ENCODE measurements at places on chromosomes 5 and 9.

GRCh38 chr5:78063495-78063894 lies 231.0 kb downstream of the AP3B1 start:
- no peak for DNase-seq

DNA sequence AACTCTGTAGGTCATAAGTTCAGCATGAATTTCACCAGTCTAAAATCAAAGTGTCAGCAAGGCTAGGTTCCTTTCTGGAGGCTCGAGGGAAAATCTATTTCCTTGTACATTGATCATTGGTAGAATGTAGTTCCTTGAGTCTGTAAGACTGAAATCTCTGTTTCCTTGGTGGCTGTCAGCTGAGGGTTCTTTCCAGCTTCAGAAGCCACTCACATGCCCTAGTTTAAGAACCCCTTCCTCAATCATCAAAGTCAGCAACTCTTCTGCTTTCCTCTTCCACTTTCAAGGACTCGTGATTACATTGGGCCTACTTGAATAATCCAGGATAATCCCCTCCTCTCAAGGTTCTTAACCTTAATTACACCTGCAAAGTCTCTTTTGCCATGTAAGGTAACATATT lies 4.9 kb upstream of the SCAMP1 start:
- no peak for DNase-seq

DNA sequence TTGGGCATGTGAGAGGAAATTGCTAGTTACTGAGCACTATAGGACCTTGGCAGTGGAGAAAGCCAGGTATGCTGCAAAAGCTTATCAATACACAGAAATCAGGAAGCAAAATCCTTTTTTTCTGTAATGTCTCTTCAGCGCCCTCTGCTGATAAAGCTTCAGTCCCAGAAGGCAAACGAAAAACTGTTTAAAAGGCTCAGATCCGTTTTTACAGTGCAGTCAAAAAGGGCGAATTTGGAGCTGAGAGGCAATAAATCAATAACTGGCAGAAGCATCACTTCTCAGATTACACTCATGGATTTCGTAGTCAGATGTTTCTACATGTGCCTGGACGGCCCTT lies 1.1 kb upstream of the MAN2A1 start:
- DNase-seq, result no peak

GRCh38 chr9:32698706-32699277 lies 63.3 kb upstream of the TAF1L start:
- DNase-seq, result no peak

- DNase-seq, result no peak
These were observed 9.9 kb downstream of the DIRAS2 start for GRCh38 chr9:90632647-90633207.

DNA sequence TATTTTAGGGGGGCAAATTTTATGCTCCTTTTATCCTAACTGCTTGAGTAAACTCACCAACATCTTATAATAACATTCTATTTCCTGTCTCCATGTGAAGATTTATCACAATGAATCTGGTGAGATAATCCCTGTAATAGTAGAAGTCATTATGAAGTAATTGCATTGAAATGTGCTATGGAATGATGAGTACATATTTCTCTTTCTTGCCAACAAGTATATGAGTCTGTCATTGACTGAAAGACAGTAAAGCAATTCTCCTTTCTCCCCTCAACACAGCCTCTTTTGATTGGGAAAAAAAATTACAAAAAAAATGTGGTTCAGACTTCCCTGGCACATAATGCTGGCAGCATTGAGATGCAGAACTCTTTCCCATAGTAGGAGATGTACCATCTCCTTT lies 459.2 kb upstream of the RGMB start:
- no peak for DNase-seq

DNA sequence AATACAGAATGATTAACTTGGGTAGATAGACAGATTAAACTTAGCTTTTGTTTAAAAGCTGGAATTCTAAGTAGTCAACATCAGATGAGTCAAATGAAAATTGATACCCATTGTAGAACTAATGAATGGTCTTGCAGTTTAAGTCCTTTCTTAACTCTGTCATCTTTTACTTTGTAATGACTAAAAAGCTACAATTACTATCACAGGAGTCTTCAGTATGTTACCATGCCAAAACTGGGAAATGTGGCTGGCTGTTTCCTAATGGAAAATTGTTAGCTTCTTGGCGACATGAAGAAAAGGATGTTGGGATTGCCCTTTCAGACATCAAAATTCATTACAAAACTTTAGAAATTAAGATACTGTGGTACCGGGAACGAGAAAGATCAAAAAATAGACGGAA lies 20.2 kb upstream of the ANXA1 start:
- no peak for DNase-seq

- DNase-seq, result no peak
These were observed 42.5 kb downstream of the TMEM174 start for GRCh38 chr5:73215531-73215890.

DNA sequence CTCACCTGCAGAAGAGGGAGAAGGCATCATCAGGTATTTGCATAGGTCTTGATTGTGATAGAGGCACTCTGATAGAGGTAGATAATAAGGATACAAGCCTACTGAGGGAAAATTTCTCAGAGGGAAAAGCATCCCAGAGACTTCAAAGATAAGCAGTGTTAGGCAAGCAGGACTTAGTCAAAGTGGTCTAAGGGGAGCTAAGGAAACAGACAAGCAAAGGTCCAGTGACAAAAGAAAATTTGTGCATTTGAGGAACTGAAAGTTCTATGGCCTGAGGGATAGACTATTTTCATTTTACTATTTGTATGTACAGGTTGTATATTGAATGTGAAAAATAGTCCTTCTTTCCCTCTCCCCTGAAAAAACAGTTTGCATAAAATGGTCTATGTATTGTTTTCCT lies 27.4 kb downstream of the OXCT1 start:
- no peak for DNase-seq

DNA sequence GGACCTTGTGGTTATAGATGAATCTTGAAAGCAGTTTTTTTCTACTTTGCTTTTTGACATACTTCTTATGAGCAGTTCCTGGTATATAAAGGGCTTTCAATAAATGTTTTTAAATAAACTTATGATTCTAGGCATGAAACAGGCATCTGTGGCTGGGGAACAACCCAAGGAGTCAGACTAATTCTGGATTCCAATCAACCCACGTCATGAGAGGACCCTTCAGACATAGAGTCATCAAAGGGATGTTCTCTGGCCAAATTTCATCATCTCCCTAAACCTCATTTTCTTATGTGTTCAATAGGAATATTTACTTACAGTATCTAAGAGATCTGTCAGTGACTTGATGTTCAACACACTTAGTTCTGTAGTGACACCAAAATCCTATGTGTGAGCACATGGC lies 243.8 kb upstream of the ZNF462 start:
- no peak for DNase-seq

DNA sequence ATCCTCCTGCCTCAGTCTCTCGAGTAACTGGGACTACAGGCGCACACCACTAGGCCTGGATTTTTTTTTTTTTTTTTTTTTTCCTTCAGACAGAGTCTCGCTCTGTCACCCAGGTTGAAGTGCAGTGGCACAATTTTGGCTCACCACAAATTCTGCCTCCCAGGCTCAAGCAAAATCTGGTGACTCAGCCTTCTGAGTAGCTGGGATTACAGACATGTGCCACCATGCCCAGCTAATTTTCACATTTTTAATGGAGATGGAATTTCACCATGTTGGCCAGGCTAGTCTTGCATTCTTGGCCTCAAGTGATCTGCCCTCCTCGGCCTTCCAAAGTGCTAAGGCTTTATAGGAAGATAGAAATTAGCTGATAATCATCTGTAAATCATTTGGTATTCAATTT lies 43.9 kb downstream of the NSA2 start:
- no peak for DNase-seq

GRCh38 chr5:166709691-166710090 lies 1581.8 kb upstream of the WWC1 start:
- DNase-seq, result no peak

GRCh38 chr5:139637438-139638089 lies 10.6 kb upstream of the CXXC5 start:
- no peak for DNase-seq

DNA sequence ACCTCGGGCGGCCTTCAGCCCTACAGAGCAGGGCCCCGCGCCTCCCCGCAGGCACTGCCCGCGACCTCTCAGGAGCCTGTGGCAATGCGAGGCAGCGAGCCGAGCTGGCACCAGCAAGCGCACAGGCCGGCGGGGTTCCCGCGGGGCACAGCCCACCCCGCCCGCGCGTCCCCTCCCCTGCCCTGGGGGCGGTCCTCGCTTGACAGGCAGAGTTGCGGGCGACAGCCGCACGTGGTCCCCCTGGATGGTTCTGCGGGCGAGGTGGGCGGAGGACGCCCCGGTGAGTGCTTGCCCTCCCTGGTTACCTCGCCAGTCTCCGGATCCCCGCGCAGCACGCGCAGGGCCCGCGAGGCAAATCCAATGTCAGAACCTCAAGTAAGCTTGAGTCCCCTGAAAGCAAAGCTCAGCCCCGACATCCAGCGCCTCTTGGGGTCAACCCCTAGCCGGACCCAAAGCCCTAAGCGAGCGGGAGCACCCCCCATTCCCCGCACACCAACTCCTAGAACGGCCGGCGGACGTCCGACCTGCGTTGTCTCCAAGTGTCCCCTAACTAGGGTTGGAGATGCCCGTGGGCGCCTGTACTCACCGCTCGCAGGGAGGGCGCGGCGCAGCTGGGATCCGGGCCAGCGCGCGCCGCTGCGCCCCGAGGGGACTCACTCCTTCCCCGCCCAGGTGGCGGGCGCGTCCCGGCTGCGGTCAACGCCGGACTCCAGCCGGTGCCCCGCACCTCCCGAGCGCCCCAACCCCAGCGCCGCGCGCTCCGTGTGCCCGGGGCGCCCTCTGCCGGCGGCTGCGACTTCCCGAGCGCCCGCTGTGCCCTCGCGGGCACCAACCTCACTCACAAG lies at the start of gene DRD1:
Gene DRD1, minus strand, starts transcription at position 123 of the 845 bp plus-strand sequence. CDS start 1,083 bp downstream, outside the sequence.
- no peak for DNase-seq

DNA sequence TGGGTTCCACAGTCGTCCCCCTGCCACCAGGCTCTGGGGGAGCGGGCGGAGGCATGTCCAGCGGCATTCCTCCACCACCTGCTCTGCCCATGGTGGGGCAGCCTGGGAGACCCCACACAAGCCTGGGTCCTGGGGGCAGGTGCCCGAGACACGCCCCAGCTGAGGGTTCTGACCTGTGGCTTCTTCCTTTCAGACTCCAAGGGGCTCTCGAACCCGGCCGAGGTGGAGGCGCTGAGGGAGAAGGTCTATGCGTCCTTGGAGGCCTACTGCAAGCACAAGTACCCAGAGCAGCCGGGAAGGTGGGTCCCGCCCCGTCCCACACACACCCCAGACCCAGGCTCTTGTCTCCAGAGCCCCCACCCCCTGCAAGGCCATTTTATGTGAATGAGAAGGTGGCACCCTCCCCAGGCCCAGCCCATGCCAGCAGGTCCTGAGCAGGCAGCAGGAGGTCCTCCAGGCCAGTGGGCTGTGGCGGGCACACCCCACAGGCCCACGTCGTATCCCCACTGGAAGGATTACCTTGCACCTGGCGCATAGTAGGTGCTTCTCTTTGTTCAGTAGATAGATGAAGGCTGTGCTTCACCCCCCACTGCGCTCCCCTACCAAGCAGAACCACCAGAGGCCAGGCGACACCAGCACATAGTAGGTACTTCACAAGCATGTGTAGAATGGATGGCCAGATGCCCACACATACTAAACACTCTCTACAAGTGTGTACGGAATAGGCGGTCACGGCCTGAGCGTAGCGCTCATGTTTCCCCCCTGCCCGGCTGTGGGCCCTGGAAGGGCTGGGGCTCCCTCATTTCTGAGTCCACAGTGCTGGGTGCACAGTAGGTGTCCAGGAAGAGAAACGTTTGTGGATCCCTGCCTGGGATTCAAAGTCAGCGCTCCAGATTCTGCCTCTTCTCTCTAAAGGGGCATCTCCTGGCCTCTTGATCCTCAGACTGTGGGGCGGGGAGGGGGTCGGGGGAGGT lies 107.9 kb downstream of the RXRA start:
- no peak for DNase-seq

GRCh38 chr9:124793015-124793541 lies 16.1 kb downstream of the OLFML2A start:
- no peak for DNase-seq

DNA sequence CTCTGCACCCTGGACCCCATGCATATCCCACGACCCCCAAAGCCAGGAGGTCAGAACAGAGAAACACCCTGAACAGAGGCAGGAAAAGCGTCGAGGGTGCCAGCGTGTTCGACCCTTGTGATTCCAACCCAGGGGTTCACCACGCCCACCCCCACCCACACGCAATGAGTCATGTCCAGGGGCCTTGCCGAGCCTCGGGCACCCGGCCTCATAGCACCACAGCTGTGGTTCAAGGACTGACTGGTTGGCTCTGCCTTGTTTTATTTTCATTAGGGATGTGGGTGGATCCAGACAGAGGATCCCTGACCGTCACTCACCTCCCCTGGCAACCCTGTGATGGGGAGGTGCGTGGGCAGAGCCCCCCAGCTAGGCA lies 9.5 kb upstream of the QSOX2 start:
- DNase-seq, result no peak

DNA sequence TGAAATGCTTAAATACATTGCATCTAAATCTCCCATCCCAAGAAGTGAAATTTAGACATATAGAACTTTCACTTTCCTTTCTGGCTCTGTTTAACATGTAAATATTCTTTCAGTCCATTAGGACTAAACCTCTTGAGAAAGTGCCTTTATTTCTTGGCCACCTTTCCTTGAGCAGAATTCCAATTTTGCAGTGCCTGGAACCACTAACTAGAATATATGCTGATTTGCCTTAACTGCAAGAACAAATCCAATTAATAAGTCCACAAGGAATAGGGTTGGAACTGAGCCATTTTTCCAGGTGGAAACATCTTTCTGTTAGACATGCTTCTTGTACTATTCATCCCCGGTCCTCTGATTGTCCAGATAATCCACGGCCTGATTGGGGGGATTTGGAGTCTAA lies 478.0 kb downstream of the ENC1 start:
- DNase-seq, result no peak

All from cortex of kidney (tissue), 1 donor.